ENCODE measurements at places on chromosomes 1 and 21. TPM values are rescaled to one million over a fixed set of nuclear protein-coding genes. Genes with fewer than 3 reads are reported as not detected.

Gene PLPPR5
- total RNA-seq: not detected

Gene PRDX6
- 136 TPM for total RNA-seq

Gene CHI3L1
- total RNA-seq: 0.53 TPM

Gene FLG
- not detected for total RNA-seq

Gene RAP1GAP
- 0.37 TPM for total RNA-seq

Gene CNR2
- total RNA-seq: 2.0 TPM

Gene PRAMEF14
- not detected for total RNA-seq

Gene GUCA2A
- total RNA-seq: not detected

Gene HSD3B1
- total RNA-seq: not detected

DNA sequence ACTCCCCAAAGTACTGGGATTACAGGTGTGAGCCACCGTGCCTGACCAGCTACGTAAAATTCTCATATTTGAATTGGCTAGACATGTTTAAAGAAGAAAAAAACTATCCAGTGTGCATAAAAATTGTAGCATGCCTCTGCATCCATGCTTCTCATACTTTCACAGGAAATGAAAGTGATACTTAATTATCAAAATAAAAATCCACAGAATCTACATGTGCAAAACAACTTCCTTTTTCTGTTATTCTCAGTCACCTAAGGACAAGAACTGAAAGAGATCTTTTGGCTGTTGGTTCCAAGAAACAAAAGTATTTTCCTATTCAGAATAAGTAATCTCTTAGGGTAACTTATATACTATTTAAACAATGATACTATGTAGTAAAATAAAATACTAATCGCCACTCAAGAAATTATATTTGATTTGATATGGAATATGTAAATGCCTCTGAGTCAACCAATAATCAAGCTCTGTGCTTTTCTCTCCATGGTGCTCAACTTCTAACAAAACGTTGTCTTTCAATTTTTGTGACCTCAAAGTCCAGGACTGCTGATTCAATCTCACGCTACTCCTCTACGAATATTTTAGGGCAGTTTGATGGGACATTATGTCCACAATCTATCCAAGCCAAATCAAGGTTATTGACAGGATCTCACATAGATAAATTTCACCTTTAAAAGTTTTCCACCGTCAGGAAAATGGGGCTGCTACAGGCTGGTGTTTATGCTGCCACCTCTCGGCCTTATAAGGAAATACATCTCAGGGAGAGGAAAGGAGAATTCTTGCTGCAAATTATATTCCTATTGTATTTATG lies 102.7 kb downstream of the ZNF281 start:
- DNase-seq: no peak

DNA sequence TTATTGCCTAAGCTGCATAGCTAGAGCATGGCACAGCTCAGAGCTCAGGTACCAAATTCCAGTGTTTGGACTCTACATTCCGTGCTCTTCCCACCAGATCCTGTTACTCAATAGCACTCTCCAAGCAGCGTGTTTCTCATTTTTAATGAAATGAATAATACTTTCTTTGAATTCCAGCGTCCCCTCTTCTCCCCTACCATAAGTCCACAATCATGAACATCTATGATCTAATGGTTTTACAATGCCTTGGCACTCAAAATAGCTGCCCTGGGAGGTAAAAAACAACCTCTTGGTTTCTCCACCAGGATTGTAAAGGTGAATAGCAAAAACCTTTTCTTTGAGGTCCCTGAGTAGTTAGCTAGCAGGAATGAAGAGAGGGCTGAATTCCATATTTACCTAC lies 480.0 kb upstream of the PKN2 start:
- no peak for DNase-seq

- DNase-seq: no peak
Observed at GRCh38 chr21:38448671-38449385, 49.4 kb downstream of the ERG start.

DNA sequence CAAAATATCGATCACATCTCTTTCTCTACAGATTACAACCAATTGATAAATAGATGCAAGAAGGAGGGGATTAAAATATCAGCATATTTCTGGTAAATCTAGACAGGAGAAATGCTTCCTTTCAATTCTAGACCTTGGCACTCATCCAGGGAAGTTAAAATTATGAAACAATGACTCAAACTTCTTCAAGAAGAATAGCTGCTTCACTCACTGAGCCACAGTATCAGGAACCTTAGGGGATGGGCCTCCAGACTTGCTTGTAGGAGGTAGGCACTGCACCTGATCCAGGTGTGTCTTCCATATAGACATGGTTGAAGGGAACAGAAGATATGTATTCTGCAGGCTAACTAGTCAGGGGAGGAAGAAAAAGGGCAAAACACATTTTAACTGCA lies 9.8 kb downstream of the SLAMF7 start:
- no peak for DNase-seq

DNA sequence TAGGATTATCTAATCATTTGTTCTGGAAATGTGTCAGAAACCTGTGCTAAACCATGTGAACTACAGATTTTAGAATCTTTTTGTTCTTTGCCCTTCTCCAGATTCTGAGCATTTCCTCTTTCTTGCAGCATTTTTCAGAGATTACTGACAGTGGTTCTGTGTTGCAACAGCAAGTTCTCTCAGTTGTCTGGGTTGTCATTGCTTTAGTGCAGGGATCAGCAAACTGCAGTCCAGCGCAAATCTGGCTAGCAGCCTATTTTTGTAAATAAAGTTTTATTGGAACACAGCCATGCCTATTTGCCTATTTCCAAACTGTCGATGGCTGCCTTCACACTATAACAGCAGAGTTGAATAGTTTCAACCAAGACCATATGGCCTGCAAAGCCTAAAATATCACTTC lies 66.3 kb upstream of the LRRC8D start:
- no peak for DNase-seq

GRCh38 chr1:185912504-185912903 lies 178.3 kb downstream of the HMCN1 start:
- no peak for DNase-seq

DNA sequence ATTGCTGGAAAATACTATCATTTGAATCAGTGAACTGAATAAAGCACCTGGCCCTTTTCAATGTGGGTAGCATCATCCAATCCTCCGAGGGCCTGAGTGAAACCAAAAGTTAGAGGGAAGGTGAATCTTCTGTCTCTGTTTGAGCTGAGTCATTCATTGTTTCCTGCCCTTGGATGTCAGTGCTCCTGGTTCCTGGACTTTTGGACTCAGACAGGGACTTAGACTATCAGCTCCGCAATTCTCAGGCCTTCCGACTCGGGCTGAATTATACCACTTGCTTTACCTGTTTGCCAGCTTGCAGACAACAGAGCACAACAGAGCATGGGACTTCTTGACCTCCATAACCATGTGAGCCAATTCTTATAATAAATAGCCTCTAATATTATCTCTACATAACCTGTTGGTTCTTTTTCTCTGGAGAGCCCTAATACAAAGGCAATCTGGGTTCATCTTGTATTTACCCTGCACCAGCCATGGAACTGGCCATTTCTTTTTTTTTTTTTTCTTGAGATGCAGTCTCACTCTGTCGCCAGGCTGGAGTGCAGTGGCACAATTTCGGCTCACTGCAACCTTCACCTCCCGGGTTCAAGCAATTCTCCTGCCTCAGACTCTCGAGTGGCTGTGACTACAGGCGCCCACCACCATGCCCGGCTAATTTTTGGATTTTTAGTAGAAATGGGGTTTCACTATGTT lies 19.2 kb upstream of the VASH2 start:
- DNase-seq: no peak

- no peak for DNase-seq
Observed at GRCh38 chr1:178362747-178363146, 134.0 kb downstream of the CLEC20A start.

GRCh38 chr1:181583598-181583997 lies 100.3 kb downstream of the CACNA1E start:
- no peak for DNase-seq

GRCh38 chr1:227885648-227886502 lies 61.9 kb downstream of the WNT9A start:
- peak; percentile 36 for DNase-seq

DNA sequence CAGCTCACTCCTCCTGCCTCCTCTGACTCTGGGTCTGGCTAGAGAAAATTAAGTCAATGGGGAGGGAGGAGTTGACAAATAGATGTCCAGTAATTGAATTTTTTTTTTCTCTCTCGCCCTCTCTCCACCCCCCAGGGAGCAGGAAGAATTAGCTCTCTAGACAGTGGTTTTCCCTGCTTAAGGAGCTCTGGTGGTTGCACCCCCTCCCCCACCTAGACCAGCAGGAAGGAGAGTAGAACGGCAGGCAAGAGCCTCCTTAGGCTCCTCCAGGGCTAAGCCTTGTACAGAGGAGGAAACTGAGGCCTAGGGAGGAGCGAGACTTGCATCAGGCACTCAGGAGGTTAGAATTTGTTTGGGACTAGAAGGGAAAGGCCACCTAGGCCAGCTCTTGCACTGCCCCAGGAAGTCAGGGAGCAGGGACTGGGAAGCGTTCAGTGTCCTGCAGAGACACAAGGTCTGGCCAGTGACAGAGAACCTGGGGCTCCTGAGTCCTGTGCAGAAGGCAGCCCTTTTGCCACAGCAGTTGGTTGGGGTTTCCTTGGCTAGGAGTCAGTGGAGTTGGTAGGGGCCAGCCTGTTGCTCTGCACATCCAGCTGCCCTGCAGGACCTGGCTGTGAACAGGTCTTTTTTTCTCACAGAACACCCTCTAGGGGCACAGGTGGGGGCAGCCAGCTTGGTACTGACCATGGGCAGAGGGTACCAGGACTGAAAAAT lies 49.5 kb upstream of the ACOT11 start:
- no peak for DNase-seq

GRCh38 chr1:236315518-236315917 lies 33.8 kb upstream of the ERO1B start:
- no peak for DNase-seq

DNA sequence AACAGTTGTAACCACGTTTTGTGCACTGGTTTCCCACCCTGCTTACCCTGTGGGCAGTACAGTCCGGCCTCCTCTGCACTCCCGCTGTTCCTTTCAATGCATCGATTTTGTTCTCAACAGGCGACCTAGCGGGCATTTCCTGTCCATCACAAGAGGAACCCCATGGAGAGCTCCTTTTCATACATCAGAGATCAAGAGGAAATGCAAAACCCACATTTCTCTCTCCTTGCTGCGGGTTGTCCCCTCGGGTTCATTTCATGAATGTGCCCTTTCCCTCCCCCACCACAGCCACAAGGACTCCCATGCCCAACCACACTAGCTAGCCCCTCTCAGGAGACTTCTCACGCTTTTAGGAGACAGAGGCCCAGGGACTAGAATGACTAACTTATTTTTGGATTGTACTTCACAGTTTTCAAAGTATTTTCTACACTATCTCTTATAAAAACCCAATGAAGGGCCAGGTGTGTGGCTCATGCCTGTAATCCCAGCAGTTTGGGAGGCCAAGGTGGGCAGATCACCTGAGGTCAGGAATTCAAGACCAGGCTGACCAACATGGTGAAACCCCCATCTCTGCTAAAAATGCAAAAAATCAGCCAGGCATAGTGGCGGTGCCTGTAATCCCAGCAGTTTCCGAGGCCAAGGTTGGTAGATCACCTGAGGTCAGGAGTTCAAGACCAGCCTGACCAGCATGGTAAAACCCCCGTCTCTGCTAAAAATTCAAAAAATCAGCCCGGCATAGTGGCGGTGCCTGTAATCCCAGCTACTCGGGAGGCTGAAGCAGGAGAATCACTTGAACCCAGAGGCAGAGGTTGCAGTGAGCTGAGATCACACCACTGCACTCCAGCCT lies 18.4 kb downstream of the ATP1A4 start:
- no peak for DNase-seq

DNA sequence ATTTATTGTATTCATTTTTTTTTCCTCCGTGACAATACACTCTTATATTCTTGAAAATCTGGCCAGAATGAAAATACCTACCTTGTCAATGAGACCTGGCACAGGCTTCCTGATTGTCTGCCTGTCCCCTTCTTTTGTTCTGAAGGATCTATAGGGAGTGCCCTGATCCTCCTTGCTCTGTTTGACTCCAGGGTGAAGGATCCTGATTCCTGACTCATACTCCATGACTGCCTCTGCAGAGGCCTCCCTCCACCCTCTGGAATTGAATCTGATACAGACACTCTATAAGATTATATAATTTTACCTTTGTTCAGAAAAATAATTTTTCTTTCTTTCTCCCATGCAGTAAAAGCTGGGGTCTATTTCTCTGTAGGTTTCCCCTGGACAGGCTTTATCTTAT lies 116.2 kb downstream of the HMCN1 start:
- no peak for DNase-seq

- no peak for DNase-seq
Observed at GRCh38 chr1:186009039-186009737, 275.0 kb downstream of the HMCN1 start.

DNA sequence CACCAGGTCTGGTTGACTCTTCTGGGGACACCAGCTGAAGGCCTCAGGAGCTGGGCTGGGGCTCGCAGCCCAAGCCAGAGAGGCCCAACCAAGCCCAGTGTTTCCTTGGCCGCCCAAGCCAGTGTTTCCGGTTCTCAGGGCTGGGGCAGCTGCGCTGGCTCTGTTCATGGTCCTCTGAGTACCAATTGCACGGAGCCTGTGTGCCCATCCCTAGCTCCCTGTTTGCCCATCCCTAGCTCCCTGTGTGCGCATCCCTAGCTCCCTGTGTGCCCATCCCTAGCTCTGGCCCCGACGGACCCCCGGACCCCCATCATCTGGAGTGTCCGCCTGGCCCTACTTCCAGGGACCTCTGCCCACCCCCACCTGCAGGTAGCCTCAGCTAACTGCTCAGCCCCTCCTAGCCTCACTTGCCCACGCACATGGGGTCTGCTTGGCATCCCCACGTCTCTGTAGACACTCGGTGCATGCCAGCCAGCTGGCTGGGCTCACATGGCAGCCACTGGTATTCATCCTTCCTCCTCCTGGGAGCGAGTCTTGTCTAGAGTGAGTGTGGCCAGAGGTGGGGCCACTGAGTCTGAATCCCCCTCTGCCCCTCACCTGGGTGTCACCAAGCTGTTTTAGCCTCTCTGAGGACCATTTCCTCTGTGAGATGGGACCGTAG lies 64.0 kb downstream of the WNT9A start:
- DNase-seq: peak; percentile 23

- no peak for DNase-seq
Observed at GRCh38 chr21:28018741-28019669, 973.7 kb downstream of the LTN1 start.

DNA sequence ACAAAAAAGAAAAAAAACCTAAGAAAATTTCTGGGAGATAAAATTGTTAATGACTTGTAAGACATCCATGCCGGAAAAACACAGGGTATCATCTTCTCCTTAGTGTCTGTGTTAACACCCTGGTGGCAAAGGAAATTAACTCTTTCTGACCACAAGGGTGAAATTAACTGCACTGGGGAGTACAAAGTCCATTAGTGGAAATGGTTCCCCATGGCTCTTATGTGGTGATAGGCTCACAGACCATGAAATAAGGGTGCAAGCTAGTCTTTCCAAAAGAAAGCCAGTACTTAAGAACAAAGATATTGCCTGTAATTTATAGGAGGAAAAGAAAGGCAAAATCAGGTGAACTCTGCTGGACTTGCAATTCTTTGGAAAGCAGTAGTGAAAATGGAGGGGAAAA lies 185.4 kb downstream of the LRRIQ3 start:
- no peak for DNase-seq
